ENCODE measurements at places on chromosomes 6 and 20.

DNA sequence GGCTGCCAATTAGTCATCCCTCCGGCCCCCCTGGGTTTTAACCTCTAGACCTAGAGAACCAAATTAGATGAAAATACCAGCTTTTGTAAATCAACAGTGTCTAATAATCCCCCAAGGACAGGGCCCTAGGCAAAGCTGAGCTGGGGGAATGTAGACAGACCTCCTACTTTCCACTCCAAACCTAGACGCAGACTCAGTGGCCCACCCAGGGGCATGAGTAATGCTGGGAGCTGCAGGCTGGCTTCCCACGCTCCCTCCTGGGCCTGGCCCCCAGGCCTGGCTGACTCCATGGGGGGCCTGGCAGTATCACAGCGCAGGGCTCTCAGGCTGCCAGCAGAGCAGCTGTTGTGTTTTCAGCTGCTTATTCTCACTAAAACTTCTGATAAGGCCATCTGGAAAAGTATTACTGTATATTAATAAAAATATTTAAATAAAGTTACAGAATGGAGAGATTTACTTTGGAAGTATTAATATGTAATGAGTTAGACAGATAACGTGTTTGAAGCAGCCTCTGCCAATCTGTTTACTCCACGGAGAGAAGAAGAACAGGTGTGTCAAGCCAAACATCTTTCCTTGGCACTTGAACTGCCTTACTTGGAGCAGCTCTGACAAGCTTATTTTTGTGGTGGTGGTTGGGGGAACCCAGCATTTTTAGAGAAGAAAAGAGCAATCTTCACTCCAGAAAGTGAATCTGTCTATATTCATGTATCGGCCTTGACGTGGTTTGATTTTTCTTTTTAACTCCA, 144.0 kb upstream of the AGPAT4 start:
- no peak for DNase-seq

DNA sequence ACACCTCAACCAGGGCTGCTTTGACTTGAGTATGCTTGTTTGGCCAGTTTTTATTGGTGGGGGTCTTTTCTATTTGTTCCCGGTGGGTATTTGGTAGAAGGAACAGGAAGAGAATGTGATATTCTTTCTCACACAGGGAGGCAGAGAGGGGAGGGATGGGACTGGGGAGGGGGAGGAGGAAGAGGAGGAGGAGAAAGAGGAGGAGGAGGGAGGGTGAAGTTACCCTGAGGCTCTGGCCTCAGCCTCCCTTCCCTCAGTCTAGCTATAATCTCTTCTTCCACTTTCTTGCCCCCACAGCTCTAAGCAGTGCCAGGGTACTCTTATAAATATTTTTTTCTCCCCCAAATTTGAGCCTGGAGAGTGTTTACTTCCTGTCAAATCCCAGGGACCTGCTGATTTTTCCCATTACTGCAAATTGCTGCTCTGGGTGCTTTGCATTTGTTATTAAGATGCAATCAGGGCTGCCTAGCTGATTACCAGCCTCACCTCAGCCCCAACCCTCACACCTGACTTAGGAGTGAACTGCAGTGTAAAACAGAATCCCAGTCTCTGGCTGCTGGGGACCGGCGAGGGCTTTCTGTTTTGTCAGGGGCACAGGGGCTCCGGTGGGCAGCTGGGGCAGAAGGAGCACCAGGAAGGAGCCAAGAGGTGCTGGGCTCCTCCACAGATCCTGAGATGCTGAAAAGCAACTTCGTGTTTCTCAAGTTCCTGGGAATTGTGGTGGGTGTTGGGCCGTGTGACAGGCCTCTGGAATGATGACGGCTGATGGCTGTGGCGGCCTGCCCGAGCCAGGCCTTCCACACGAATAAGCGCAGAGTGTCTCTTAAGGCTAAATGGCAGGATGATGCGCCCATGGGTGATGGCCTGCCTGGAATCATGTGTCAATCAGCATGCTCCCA, 141.4 kb downstream of the CD83 start:
- no peak for DNase-seq

- DNase-seq, result no peak
Measured at GRCh38 chr6:89729818-89730217, 89.8 kb downstream of the MDN1 start.

DNA sequence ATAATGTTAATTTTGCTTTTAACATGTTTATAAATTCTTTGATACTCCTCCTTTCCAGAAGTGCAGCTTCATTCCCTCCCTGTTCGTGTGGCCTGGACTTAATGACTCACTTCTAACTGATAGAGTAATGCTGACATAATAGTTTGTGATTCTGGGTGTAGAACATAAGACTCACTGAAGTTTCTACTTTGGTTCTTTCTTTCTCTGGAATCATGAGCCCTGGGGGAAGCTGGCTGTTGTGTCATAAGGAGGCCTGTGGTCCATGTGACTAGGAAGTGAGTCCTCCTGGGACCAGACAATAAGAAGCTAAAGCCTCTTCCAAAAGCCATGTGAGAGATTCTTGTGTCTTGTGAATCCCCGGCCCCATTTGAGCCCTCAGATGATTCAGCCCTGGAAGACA, 30.5 kb upstream of the HLA-G start:
- no peak for DNase-seq

DNA sequence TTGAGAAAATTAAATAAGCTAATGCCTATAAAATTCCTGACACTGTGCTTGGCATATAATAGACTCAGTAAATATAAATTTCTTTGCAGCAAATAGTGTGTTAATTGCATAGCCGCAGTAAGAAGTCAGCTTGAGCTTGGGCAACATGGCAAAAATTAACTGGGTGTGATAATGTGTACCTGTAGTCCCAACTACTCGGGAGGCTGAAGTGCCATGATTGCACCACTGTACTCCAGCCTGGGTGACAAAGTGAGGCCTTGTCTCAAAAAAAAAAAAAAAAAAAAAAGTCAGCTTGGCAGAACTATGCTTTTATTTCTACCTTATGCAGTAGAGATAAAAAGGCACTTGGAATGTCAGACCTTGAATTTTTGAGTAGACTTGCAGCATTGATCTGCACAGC, 121.8 kb downstream of the AKAP7 start:
- no peak for DNase-seq

Measured in stimulated activated CD8-positive, alpha-beta memory T cell treated with anti-CD3 and anti-CD28 coated beads, Interleukin-15, amount 100 ng/mL, for 48 hours (primary cell).